ENCODE measurements at places on chromosomes 12 and 14. TPM values are rescaled to one million over a fixed set of nuclear protein-coding genes. Genes with fewer than 3 reads are reported as not detected.

GPR137C gene
- total RNA-seq = 0.15 TPM

TAS2R46 gene
- total RNA-seq = not detected

KICS2 gene
- 7.8 TPM for total RNA-seq

CLEC1B gene
- not detected for total RNA-seq

TC2N gene
- total RNA-seq = 0.54 TPM

CCDC196 gene
- total RNA-seq = not detected

OR4E2 gene
- total RNA-seq = not detected

DEGS2 gene
- 1.2 TPM for total RNA-seq

Data from A549 treated with CpdA at 1 μM for 4 hours (cell line).